ENCODE measurements at places on chromosomes 7 and 10. TPM values are rescaled to one million over a fixed set of nuclear protein-coding genes. Genes with fewer than 3 reads are reported as not detected.

- no peak for DNase-seq
Measured at GRCh38 chr10:11301571-11302111, 284.0 kb downstream of the CELF2 start.

GRCh38 chr7:151210087-151210854 lies at the start of gene H2BK1:
Gene H2BK1, minus strand, starts transcription at chr7:151210488. Its CDS starts 170 bp downstream, at chr7:151210318.
- DNase-seq, result no peak

Gene SYCE1
- total RNA-seq, result 0.87 TPM

- no peak for DNase-seq
Measured at GRCh38 chr7:38168890-38169570, 9.0 kb upstream of the STARD3NL start.

Gene ASAH2
- 1.5 TPM for total RNA-seq

Gene PRSS2
- total RNA-seq, result not detected

Gene ODAD2
- total RNA-seq, result 0.64 TPM

GRCh38 chr10:110577056-110577455 lies 9.6 kb downstream of the SMC3 start:
- no peak for DNase-seq

DNA sequence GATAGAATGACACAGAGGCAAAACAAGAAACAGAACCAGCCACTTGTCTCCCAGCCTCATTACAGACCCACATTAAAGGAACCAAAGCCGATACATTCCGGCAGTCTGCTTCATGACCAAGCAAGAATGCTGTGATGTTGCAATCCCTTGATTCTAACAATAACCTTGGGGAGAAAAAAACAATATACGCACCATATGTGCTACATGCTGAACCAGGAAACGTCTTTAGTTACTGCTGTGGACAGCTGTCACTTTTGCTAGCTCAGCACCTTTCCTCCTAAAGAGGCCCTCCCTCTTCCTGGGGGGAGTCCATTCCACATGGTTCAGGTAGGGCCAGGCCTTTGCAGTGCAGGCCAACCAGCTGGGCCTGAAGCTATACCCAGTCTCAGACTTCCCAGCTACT lies 79.1 kb downstream of the PRTFDC1 start:
- DNase-seq, result no peak

GRCh38 chr10:8006274-8006999 lies 48.1 kb upstream of the GATA3 start:
- no peak for DNase-seq

Gene ACHE
- total RNA-seq, result 2.9 TPM

- DNase-seq, result no peak
Measured at GRCh38 chr10:129191797-129192196, 275.2 kb upstream of the MGMT start.

DNA sequence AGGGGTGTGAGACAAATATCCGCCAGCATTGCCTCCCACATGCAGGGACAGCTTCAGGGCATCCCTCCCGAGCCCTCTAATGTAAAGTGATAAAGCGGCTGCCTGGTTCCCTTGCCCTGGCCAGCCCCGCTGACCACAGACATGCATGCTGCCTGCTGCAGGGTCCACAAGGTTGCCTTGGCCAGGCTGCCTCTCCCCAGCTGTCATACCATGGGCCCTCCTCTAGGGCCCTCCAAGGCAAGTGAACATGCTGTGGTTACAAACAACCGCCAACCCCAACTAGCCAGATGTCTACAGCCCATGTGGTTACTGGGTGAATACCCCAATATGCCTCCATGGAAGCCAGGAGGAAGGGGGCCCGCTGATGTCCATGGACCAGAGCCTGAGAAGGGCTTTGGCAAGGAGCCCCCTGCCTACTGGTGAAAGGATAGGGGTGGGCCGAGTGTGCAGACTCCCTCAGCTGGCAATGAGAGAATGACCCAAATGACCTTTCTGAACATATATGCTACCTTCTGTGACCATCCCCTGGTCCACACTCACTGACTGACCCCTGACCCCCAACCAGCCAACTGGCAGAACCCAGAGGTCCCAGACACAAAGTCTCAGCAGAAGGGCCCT lies 37.4 kb downstream of the GRID1 start:
- peak; percentile 47 for DNase-seq

DNA sequence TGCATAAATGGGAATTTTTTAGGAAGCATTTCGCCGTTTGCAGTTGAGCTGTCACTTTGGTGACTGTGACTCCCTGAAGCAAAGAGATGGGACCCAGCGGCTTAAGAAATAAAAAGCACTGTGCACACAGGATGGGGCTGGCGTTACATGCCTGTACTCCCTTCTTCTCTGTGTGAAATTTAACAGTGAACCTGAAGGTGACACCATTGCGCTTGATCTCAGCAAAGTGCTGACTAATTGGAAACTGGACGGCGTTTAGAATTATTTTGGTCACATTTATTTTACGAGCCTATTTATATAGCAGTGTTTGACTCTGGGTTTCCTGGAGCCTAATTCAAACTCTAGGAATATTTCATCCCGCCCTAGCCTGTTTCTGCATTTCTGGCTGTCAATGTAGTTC lies 146.2 kb downstream of the PAXIP1 start:
- DNase-seq, result no peak

DNA sequence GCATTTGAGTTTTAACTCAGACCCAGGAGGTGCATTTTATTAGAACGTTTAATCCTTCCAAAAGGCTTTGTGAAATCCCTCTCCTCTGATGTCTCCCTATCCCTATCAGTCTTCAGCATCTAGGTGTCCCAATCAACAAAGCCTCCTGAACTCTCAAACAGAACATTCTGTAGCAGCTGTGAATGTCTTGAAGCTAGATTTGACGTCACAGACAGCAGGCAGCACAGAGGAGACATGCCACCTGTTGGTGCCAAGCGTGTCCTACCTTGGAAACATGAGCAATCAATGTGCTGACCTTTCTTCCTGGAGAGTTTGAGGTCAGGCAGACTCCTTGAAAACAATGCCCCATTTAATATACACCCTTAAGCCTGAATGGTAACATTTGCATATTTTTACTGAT lies 125.5 kb downstream of the RNLS start:
- no peak for DNase-seq

Gene PPP1R3C
- 15.1 TPM for total RNA-seq

- no peak for DNase-seq
Measured at GRCh38 chr7:45421806-45422205, 152.4 kb upstream of the ADCY1 start.

- no peak for DNase-seq
Measured at GRCh38 chr7:148815612-148816011, 68.5 kb downstream of the EZH2 start.

- DNase-seq, result no peak
Measured at GRCh38 chr7:102473271-102473991, 5.3 kb downstream of the POLR2J start.

Gene NPC1L1
- total RNA-seq, result 0.17 TPM

- no peak for DNase-seq
Measured at GRCh38 chr7:46990761-46991160, 591.1 kb downstream of the TNS3 start.

- no peak for DNase-seq
Measured at GRCh38 chr7:25859412-25860274, 292.4 kb upstream of the NFE2L3 start.

Gene ZCWPW1
- 4.8 TPM for total RNA-seq

DNA sequence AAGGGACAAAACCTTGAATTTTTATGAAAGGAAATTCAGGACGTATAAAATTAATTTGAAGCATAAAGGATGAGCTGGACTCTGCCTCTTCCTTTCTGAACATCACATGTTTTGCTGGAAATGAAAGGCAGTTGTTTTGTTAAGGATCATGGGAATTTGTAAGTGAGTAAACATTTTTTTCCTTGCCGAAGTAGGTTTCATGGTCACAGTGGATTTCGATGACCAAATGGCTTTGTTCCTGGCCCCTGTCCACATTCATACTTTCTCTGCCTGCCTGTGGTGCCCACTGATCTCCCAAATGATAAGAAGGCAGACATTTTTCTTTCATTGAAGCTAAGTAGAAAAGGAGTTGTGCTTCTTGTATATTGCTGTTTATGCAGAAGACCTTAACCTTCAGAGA lies 104.2 kb downstream of the ARID5B start:
- no peak for DNase-seq

DNA sequence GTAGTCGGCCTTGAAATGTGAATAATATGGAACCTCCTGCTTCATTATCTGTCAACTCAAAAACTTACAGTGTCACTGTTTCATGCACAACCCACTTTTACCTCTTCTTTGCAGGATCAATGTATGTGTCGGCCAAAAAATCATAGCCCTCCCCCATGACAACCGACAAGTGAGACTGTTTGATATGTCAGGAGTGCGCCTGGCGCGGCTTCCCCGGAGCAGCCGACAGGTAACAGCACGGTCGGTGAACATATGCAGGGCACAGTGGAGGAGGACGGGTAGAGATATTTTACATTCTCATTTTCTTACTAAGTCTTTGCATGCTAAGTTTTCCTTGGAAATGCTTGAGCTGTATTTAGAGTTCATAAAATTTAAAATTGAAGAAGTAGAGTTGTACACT lies 68.6 kb downstream of the WDR37 start:
- no peak for DNase-seq

GRCh38 chr10:103621783-103622125 lies 128.2 kb downstream of the NEURL1 start:
- DNase-seq, result no peak

GRCh38 chr7:39192476-39192875 lies 214.8 kb downstream of the POU6F2 start:
- DNase-seq, result no peak

- DNase-seq, result no peak
Measured at GRCh38 chr10:9296190-9296589, 1241.7 kb downstream of the GATA3 start.

GRCh38 chr10:123348691-123349572 lies 194.7 kb downstream of the BUB3 start:
- DNase-seq, result no peak

Gene TWIST1
- total RNA-seq, result not detected

DNA sequence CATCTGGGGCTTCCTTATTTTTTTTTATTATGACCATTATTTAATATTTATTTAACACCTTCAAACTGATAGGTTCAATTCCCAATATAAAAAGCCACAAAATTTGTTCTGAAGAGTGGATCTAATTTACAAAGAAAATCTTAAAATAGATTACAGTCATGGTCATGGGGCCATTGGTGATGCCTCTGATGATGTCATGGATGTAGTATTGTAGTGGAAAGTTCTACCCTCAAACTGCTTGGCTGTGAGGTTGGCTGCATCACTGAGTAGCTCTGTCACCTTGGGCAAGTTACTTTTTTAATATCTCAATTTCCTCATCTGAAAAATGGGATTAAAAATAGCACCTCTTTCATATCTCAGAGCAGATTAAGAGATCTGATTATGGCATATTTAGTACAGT lies 128.5 kb downstream of the DKK1 start:
- DNase-seq, result no peak

Gene CFAP70
- 2.7 TPM for total RNA-seq

Gene HOXA7
- total RNA-seq, result 2.9 TPM

GRCh38 chr7:44348851-44349781 lies 23.7 kb upstream of the CAMK2B start:
- no peak for DNase-seq

Gene NME8
- 2.1 TPM for total RNA-seq

Gene ZNF239
- total RNA-seq, result 3.5 TPM

Gene GPR26
- total RNA-seq, result not detected

DNA sequence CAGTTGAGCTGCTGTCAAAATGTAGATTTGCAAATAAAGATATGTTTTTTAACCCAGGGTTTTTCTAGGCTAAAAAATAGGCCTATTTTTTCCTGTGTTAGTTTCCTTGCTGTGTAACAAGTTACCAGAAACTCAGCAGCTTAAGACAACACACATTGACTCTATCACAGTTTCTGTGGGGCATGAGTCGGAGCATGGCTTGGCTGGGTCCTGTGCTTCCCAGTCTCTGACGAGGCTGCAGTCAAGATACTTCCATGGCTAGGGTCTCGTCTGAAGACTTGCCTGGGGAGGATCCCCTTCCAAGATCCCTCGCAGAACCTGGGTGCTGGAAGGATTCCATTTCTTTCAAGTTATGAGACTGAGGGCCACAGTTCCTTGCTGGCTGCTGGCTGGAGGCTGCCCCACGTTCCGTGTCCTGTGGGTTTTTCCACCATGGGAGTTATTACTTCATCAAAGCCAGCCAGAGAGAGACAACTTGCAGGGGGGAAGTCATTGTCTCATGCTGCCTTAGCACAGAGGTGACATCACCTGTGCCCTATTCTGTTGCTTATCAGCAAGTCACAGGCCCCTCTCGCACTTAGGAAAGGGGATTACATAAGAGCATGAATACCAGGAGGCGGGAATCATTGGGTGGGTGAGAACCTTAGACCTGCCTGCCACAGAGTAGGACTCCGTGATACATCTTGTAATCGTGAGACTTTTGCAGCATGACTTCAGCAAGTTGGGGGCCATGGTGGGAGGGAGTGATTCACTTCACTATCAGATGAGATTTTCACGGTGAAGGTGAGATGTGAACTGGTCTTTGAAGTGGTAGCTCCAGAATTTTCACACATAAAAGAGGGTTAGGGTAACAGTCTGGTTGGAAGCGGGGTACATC lies 77.9 kb downstream of the CCNY start:
- no peak for DNase-seq

Gene AP3M1
- 33.1 TPM for total RNA-seq

- no peak for DNase-seq
Measured at GRCh38 chr7:134985894-134986362, 380 bp upstream of the AGBL3 start.

DNA sequence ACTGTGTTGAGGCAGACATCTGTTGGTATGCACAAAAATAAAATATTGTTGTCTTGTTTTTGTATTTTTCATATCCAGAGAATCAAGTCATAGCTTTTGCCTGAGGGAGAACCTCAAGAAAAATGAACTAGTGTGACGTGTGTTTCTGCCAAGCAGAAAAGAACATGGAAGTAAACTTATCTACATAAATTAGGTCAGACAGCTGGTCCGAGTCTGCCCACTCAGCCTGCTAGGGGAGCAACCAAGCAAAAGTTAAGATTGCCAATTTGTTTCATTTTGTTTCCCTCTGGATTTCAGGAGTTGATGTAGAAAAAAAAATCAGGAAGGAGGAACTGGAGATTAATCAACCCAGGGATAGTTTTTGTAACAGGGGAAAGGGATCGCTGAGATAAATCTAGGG lies 572.4 kb upstream of the LRRTM3 start:
- no peak for DNase-seq

Gene ST8SIA6
- total RNA-seq, result 13.9 TPM

- DNase-seq, result no peak
Measured at GRCh38 chr7:17822547-17823173, 117.6 kb downstream of the SNX13 start.

GRCh38 chr10:79061441-79062315 lies 7.1 kb upstream of the ZMIZ1 start:
- DNase-seq, result peak; percentile 50

Gene ANKRD30A
- 0.12 TPM for total RNA-seq

- DNase-seq, result no peak
Measured at GRCh38 chr10:3429676-3430075, 257.1 kb upstream of the PITRM1 start.

GRCh38 chr7:74290553-74290950 lies 1.3 kb downstream of the CLIP2 start:
- DNase-seq, result no peak
